ENCODE measurements at places on chromosomes 11 and 22.

- DNase-seq: no peak
Measured at GRCh38 chr22:30398685-30399680, 2.2 kb downstream of the SEC14L2 start.

DNA sequence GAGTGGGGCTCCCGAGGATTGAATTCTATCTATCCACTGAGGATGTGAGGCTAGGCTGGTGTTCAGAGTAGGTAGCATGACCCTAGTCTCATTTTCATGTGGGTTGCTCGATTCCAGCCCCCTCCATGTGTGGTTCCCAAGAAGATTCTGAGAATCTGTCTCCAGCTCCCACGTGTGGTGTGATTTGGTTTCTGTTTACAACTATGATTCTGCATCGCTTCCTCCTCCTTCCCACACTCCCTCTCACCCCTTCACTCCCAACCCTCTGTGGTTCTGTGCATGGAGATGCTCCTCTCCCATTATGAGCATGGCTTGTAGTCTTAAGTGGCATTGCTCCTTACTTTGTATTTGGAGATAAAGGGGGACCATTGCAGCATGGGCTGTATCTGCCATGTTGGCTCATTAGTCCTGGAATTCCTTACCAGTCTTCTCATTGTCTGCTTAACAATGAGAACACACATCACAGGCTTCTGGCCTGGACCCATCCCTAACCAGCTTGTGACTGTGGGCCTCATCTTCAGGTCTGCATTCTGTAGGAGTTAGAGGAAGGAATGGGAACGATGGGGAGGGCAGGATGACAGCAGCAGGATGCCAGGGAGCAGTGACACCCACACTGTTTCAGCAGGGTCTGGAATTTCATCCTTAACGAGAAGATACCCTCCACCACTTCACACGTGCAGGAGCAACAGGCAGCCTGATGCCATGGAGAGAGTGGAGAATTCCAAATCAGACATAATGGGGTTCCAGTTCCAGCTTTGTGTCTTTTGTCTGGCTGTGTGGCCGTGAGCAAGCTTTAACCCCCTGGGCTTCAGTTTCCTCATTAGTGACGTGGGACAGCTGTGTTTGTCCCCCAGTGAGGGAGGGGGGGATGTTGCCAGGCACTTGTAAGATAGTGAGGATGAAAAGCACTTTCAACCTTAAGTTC, 86.0 kb downstream of the CCDC81 start:
- DNase-seq: no peak

- DNase-seq: no peak
Measured at GRCh38 chr11:104524254-104524653, 360.3 kb upstream of the PDGFD start.

DNA sequence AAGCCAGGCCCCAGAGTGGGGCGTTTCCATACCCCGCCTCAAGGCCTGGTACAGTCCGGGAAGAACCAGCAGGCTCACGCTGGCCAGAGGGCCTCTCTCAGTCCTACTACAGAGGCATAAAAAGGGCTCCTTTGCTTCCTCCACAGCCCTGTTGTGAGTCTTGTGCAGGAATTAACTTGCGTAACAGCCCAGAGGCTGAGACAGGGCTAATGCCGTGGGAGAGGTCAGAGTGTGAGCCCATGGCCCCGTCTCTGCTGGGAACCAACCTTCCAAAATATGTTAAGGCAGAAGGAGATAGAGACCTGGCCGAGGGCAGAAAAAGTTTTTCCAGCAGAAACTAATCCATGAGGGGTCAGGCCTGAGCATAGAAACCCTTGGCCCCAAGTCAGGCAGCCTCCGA, 19.9 kb upstream of the TMEM184B start:
- no peak for DNase-seq

DNA sequence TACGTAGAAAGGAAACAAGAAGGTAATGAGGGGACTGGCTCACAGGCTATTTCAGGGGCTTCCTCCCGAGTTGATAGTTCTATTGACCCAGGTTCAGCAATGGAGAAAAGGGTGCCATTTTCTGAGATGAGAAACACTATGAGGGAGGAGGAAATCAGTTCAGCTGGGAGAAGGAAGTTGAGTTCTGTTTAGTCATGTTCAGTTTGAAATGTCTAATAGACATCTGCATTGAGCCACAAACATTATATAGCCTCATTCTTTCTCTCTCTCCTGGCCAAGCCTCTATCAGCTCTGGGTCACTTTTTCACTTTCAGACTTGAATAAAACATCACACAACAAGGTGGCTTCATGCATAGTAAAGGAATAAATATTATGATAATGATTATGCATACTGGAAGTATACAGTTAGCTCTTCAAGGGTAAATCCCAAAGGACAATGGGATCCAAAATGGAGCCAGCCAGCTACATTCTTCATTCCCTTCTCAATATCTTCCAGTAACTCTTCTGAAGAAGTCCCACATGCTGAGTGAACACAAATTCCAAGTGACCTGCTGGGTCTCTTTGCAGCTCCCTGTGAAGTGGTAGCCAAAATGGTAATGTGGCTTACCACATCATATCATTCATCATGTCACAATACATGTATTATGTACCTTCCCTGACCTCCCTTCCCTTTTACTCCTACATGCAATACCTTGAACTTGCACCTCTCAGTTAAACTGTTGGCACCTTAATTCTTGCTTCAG, 80.9 kb upstream of the CD44 start:
- DNase-seq: no peak

DNA sequence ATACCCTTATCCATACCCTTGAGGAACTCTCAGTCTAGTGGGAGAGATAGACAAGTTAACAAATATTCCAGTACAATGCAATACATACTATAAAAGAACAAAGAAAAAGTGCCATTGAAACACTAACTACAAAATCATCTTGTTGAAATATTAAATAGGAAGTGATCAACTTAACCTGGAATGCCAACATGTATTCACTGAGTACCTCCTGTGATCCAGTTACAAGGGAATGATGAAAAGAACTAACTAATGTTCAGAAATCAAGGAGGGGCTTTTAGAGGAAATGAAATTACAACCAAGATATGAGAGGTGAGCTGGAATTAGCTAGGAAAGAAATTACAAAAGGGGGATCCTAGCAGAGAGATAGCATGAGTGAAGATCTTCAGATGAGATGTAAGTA, 6.2 kb upstream of the FIBIN start:
- no peak for DNase-seq

- DNase-seq: no peak
Measured at GRCh38 chr11:131109257-131109656, 193.0 kb upstream of the SNX19 start.

DNA sequence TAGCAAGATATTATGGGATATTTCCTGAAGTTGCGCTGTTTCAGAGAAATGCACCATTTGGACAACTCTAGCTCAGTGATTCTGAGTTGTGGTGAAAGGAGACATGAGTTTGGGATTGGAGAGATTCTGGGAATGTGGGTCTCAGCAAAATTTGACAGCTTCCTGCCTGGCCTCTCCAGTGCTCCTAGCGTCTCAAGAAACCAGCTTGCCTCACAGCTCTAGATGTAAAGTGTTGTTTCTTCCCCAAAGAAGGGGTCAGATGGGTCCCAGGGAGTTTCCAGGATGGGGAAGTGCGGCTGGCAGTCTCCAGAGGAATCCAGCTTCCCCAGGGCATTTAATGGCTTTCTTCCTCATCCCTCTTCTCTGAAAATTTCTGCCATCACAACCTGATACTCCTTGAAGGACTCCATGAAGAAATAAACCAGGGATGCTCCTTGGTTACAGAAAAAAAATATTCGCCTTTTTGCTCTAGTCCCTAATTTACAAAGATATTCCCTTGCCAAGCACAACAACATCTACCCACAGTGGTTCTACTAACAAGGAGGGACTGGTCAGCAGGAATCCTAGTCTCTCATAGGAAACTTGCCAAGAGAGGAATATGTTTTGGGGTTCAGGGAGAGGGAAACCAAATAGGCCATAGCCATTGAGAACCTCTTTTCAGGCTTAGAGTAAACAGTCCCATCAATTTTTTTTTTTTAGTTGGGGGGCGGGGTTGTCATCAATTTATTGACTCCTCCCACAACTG, 185.4 kb upstream of the E2F8 start:
- DNase-seq: no peak

DNA sequence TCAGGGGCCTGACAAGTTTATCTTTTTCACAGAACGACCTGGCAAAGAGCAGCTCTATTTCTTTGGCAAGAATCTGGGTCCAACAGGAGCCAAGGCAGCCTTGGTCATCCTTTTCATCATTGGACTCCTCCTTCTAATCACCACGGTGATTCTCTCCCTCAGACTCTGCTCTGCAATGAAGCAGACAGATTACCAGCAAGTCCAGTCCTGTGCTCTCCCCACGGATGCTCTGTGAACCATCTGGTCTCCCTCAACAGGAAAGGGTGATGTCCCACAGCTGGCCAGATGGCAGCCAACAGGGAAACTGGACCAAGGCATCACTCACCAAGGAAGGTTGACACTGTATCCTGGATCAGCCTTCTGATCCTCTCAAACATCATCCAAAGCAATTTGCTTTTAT, 17.0 kb upstream of the PANX1 start:
- no peak for DNase-seq

DNA sequence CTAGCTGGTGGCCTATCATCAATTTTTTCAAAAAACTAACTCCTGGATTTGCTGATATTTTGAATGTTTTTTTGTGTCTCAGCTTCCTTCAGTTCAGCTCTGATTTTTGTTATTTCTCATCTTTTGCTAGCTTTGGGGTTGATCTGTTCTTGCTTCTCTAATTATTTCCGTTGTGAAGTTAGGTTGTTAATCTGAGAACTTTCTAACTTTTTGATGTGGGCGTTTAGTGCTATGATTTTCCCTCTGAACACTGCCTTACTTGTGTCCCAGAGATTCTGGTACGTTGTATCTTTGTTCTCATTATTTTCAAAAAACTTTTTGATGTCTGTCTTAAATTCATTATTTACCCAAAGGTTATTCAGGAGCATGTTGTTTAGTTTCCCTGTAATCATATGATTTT, 19.1 kb downstream of the NARS2 start:
- DNase-seq: no peak

- DNase-seq: no peak
Measured at GRCh38 chr11:11550534-11550933, 71.3 kb downstream of the GALNT18 start.

DNA sequence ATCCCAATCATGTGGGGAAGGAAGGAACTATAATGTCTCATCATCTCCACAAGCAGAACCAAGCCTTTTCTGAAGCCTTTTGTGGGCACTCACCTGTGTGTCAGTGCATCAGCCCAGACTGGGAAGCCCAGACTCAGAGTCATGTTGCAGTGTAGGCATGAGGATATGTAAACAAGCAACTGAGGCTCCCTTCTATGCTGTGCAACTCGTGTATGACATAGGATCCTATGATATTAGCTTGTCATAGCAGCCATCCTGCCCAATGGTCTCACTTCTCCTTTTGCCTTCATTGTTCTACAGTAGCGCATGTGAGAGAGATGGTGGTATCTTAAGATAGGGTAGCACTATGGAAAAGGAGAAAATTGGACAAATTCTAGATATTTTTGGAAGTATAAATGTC, 103.4 kb upstream of the OLFML1 start:
- no peak for DNase-seq

DNA sequence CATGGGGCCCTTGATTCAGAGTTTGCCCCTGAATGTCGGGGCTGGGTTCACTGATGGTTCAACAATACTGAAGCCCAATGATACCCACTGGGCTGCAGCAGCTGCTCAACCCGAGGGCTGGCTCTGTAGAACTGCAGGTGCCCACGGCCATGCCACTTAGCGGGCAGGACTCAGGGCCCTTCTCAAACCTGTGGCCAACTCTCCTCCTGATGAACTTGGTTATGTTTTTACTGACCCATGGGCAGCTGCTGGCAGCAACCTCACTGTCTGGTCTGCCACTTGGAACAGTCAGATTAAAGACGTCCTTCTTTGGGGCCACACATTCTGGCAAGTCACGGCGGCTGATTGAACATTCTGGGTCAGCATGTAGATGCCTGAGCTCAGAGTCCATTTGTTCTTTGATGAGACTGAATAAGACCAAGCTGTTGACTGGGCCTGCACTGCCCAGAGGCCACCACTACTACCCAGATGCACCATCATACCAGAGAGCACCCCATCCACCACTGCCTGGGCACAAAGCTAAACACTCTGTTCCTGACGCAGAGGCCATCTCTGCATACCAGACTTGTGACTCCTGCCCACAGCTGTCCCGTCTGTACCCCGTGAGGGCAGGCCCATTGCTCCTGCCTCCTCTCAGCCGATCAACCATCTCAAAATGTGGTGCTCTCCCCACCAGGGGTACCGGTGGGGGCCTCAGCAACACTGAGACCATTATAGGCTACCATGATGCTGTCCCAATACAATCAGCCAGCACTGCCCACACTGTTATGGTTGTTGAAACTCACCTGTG, 67.8 kb downstream of the SHANK2 start:
- DNase-seq: no peak

DNA sequence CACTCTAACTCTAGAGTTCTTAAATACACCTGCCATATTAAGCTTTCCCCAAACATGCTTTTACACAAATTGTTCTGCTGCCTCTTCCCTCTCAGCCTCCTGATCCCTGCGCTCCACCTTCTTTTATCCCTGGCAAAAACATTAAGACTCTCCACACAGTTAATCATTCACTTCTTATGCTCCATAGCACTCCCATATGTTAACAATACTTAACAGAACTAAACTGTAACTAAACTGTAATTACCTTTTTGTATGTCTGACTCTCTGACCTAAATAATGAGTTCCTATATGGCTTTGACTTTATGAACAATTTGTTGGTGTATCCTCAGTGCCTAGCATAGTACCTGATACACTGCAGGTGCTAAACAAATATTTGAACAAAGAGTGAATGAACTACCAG, 71.8 kb downstream of the BTBD10 start:
- no peak for DNase-seq

DNA sequence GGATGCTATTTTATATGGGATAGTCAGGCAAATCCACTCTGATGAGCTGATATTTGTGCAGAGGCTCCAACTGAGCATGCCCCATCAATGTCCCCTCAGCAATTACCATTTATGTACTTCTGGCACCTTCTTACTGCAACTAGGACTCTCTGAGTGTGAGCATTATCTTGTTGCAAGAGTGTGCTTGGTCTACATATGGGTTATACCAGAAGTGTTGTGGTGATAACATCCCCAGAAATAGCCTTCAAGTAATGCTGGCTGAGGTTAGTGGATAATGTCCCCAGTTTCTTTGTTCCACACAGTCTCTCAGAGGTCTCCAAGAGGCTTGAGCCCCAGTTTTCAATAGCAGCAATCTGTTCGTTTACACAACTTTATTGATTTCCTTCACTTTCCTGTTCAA, 408.6 kb downstream of the JRKL start:
- DNase-seq: no peak

DNA sequence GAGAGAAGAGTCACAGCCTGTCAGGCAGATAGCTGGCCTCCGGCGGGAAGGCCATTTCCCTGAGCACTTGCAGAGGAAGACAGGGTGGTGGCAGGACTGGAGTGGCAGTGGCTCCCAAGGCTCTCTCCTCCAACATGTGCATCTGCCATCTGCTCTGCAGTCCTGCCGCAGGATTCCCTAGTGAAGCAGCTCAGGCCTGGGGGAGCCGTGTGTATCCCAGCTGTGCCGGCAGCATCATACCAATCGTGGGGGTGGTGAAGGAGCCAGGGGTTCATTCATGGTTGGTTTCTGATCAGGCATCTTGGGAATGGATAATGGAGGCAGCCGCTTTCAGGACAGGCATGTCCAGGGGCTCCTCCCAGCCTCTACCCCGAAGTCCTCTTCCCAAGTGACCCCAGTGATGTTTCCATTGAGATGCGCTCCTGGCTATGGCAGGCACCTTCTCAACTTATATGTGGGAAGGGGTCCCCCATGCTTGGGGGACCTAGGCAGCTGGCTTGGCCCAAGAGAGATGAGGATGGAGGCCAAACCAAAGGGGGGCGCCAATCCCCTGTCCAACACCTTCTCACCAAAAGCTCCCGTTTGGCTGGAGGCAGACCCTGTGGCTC, 6.1 kb downstream of the TAGLN start:
- DNase-seq: no peak

All from activated gamma-delta T cell treated with anti-CD3 and anti-CD28 coated beads, Interleukin-2, amount 50 U/mL, for 16 hours (primary cell).